Stimulated activated CD8-positive, alpha-beta memory T cell treated with anti-CD3 and anti-CD28 coated beads, Interleukin-7, amount 100 ng/mL, for 48 hours (primary cell): ENCODE measurements at places on chromosomes 11 and 22.

- no peak for DNase-seq
Observed at GRCh38 chr22:42928969-42929837, 72.1 kb upstream of the ARFGAP3 start.

GRCh38 chr22:22422629-22423112, 85.9 kb downstream of the ZNF280B start:
- peak; percentile 55 for DNase-seq

DNA sequence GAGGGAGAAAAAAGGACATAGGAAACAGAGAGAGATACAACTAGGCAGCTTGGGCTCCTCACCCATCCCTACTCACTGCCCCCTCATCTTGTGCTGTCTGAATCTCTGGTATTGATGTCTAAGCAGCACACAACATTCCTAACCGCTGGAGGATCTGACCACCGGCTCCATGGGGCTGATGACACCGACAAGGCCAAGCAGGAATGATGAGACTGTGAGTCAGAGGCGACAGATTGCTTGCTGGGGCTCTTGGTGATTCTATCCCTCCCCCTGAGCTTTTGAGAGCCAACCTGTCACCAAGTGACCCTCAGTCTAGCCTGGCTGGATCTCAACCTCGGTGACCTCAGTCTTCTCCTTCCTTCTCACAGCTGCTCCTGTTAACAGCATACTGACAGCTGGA, 13.8 kb downstream of the PAMR1 start:
- no peak for DNase-seq

- no peak for DNase-seq
Observed at GRCh38 chr11:45610627-45611026, 54.8 kb downstream of the CHST1 start.

GRCh38 chr11:37512156-37512780, 914.2 kb upstream of the RAG2 start:
- DNase-seq: no peak

DNA sequence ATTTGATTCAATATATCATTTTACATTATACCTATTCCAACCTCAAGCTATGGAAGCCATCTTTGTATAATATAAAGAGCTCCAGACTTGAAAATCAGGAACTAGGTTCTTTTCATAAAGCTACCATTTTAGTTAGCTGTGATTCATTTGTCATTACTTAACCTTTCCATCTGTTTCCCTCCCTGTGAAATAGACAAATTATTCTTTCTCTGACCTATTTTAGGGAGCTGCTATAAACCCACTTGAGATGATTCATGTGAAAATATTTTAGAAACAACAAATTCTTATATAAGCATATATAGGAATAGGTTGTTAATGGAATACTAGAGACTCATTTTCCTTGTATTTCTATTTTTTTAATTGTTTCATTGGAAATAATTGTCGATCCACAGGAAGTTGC, 1012.1 kb downstream of the OPCML start:
- DNase-seq: no peak

- DNase-seq: no peak
Observed at GRCh38 chr11:10657308-10658271, 36.0 kb downstream of the IRAG1 start.

- no peak for DNase-seq
Observed at GRCh38 chr11:114187173-114187572, 109.0 kb upstream of the NNMT start.

DNA sequence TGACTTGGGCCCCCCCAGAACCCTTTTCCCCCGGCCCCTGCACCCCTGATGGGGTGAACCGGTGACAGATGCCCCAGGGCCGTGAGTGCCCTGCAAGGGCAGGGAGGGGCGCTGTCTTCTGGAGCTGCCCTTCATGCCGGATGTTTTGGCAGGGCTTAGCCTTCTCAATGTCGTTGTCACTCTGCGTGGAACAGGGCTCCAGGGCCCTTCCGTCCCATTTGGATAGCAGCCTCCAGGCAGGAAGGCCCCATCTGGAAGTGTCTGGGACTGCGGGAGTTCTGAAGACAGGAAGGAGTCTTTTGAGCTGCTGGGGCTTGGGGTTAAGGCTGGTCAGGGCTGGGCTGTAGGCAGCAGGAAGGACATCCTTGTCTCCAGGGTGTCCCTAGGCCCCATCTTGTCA, 4.6 kb downstream of the FRMD8 start:
- no peak for DNase-seq

DNA sequence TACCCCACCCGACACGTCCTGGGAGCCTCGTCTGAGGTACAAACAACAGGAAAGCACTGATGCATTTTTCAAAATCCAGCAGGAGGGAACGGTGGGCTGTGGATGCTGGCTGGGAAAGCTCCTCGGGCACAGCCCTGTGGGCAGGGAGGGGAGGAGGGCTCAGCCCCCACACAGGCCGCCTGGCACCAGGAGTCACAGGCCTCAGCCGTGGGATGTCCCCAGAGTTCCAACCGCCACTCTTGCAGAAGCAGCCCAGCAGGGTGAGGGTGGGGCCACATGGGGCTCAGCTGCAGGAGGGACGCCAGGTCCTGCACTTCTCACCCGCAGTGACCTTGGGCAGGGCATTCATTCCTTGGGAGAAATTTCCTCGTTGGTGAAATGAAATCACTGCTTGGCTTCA, 274.6 kb downstream of the BRD1 start:
- no peak for DNase-seq

DNA sequence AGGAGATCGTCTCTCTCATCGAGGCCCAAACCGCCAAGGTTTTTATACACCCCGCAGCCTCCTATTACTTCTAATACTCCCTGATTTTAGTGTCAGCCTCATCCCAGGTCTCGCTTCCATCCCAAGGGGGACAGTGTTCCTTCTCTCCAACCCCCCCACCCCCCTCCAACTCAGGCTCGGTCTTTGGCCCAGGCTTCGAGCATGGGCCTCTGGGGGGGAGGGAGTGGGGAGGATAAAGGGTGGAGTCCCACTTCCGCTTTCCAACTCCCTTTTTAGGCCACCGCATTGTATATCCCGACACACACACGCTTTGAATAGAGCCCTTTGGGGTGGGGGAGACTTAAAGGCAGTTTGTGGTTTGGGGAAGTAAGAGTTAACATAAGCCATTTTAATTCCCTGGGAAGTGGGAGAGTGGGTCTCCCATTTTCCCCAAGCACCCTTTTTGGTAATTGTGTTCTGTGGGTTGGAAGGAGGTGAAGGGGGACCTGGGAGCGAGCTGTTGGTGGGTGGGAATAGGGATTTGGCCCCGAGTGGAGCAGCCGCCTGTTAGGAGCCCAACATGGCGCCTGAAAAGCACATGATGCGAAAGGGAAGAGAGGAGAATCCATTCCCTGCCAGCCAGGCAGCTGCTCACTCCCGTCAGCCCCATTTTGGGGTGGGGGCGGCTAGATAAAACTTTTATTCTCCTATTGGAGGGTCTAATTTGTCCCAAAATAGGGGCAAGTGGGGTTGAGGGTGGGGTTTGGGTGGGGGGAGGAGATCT, 844 bp downstream of the PCF11 start:
- DNase-seq: peak; percentile 21

- no peak for DNase-seq
Observed at GRCh38 chr22:41382610-41383009, 868 bp downstream of the TEF start.

GRCh38 chr11:10080138-10080537, 213.9 kb downstream of the SBF2 start:
- no peak for DNase-seq

GRCh38 chr22:25955323-25955722, 213.3 kb downstream of the MYO18B start:
- DNase-seq: no peak

- DNase-seq: no peak
Observed at GRCh38 chr11:119936426-119936825, 201.5 kb downstream of the TRIM29 start.

GRCh38 chr11:68004551-68005335, 846 bp upstream of the UNC93B1 start:
- no peak for DNase-seq

DNA sequence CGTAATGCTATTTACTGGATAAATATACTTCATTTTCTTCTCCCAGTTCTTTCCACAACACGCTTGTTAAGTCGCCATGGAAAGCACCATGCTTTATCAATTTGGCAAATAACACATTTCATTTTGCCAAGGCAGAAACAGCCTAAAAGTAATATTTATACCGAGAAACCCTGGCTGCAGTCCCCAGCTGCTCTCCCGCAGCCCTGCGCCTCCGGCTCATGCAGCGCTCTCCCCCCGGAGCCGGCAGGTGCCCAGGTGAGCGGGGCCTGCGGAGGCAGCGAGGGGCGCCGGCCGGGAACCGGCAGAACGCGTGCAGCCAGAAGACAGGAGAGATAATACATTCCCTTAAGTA, 681 bp upstream of the ARHGEF12 start:
- no peak for DNase-seq

GRCh38 chr22:17121233-17122195, at the start of gene TMEM121B:
TMEM121B (minus strand) TSS chr22:17121360; CDS start chr22:17121127, 233 bp downstream.
- DNase-seq: no peak
